Endothelial cell (in vitro differentiated cells): ENCODE measurements at places on chromosomes 1 and 21. TPM values are rescaled to one million over a fixed set of nuclear protein-coding genes. Genes with fewer than 3 reads are reported as not detected.

- peak; percentile 41 for DNase-seq
These were observed at the start of gene ACTN2 for GRCh38 chr1:236685917-236686814. TSS of gene ACTN2 (plus strand) at chr1:236686499. CDS start at chr1:236686674, 175 bp downstream.

Gene KCNJ10
- total RNA-seq: not detected

Gene NTMT2
- not detected for total RNA-seq

Gene LCE1D
- total RNA-seq: not detected

Gene MPZ
- total RNA-seq: 2.6 TPM
